ENCODE measurements at places on chromosomes 4 and X.

DNA sequence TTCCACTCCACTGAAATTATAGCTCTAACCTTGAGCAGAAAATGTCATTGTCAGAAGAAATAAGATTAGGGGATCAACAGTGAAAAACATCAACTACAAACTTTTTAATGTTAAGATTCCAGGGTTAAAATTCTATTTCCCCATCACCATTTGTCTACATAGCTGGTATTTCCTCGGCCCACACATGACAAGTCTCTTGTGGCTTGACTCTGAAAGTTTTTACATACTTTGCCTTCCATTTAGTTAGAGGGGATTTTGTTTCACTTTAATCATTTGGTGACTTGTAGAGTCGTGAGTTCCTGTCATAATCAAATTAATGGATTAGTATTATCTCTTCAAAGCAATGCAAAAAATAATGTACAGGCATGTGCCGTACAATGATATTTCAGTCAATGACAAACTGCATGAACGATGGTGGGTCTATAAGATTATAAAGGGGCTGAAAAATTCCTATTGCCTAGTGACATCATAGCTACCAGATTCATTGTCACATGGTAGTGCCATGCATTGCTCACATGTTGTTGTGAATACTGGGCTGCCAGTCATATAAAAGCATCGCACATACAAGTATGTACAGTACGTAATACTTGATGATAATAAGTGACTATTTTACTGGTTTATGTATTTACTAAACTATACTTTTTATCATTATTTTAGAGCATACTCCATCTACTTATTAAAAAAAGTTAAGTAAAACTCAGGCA lies 72.0 kb downstream of the ING2 start:
- DNase-seq: no peak

- no peak for DNase-seq
Measured at GRCh38 chr4:146158036-146158745, 17.3 kb upstream of the LSM6 start.

GRCh38 chr4:121738780-121739535 lies 26.0 kb downstream of the SMIM43 start:
- DNase-seq: no peak

DNA sequence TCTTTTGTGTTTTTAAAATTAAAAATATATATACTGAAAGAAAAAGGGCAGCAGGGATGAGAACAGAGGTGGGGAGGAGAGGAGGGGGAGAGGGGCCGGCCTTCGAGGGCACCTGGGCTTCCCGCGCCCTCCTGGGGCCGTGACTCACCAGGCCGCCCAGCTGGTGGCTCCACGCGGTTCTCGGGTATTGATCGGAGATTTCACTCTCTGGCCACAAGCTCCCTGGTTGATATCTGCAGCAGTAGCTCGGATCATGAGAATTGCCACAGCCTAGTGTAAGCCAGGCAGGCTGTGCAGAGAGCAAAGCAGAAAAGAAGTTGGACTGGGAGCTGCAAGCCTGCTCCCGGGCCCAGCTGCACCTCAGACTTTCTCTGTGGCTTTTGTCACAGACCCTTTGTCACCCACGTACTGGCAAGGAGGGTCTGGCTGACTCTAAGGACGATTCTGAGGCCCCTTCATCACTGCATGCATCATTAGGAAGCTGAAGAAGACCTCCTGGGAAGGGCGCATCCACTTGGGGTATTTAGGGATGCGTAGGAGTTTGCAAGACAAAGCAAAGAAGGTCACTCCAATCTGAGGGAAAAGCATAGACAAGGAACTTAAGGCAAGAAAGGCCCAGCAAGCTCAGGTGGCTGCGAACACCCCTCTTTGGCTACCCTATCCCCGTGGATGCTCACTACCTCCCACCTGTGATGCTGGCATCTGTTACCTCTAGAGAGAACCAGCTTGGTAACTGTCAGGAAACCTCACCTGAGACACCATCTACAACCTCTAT lies 71.7 kb downstream of the CPZ start:
- DNase-seq: no peak

DNA sequence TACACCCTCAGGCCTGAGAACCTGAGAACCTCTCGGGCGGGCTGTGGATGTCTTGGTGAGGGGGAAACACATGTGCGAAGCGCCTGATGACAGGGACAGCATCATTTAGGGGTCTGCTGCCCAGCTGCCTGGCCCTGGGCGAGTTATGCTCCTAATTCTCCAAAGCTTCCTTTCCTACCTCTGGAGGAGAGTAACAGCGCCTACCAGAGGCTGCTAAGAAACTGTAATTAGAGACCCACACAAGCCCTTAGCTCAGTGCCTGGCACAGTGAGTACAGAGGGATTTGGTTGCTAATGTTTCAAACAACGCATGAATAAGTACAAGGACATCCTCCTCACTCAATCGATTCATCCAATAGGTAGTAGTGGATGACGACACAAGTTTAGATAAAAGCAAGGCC lies 40.4 kb downstream of the BCOR start:
- DNase-seq: no peak

DNA sequence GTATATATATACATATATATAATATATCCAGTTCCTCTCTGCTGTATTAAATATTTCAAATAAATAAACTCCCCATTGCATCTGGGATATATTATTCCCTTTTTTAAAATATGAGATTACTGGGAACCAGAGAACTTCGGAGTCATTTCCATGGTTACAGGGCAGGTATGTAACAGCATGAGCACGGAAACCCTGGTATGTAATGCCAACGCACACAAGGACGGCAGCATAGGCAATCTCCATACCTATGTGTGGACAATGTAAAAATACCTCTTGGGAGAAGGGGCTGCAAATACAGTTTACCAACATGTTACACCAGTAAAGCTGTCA lies 62.8 kb downstream of the NUDT10 start:
- DNase-seq: no peak
